Activated naive CD4-positive, alpha-beta T cell treated with anti-CD3 and anti-CD28 coated beads, Interleukin-2, amount 50 U/mL, for 72 hours (primary cell): ENCODE measurements at places on chromosomes 2 and 18. TPM values are rescaled to one million over a fixed set of nuclear protein-coding genes. Genes with fewer than 3 reads are reported as not detected.

Gene MAP3K19
- total RNA-seq: not detected

Gene CTLA4
- 61.7 TPM for total RNA-seq

Gene HRH4
- not detected for total RNA-seq

Gene TIGD1
- 7.3 TPM for total RNA-seq

Gene DNAH7
- total RNA-seq: not detected

Gene ANKRD44
- 130 TPM for total RNA-seq

Gene CDK15
- not detected for total RNA-seq

Gene ACMSD
- not detected for total RNA-seq

Gene CRYGC
- not detected for total RNA-seq

Gene FBXO41
- total RNA-seq: 16.0 TPM

Gene PLGLB1
- 0.50 TPM for total RNA-seq

Gene LRRTM4
- total RNA-seq: not detected

Gene DUSP19
- 3.8 TPM for total RNA-seq

Gene TLX2
- 0.25 TPM for total RNA-seq

Gene AFF3
- total RNA-seq: 5.2 TPM

Gene AQP4
- total RNA-seq: not detected

Gene CPS1
- 3.7 TPM for total RNA-seq

Gene TBR1
- 0.14 TPM for total RNA-seq

Gene LAMA3
- total RNA-seq: 0.16 TPM

Gene CNDP1
- total RNA-seq: not detected

Gene PTGR3
- total RNA-seq: 31.6 TPM

Gene KHK
- total RNA-seq: 10.6 TPM

Gene TGFA
- total RNA-seq: 0.19 TPM

Gene RNF152
- total RNA-seq: 0.59 TPM

Gene SERPINB13
- total RNA-seq: not detected

Gene ALK
- total RNA-seq: 0.05 TPM

Gene ARHGAP15
- total RNA-seq: 91.4 TPM

Gene RGPD4
- 0.16 TPM for total RNA-seq

Gene CTNNA2
- not detected for total RNA-seq

Gene PTH2R
- not detected for total RNA-seq

Gene STON1
- total RNA-seq: 2.4 TPM

Gene SIGLEC15
- total RNA-seq: not detected

Gene ANKMY1
- total RNA-seq: 15.4 TPM

Gene GGCX
- total RNA-seq: 21.2 TPM

Gene SLC4A3
- not detected for total RNA-seq

Gene C2orf42
- 36.0 TPM for total RNA-seq

Gene QPCT
- total RNA-seq: 1.5 TPM

Gene SULT1C2
- total RNA-seq: not detected

Gene PRSS56
- total RNA-seq: not detected

Gene MYOM1
- 1.9 TPM for total RNA-seq

Gene BOK
- total RNA-seq: 0.35 TPM

Gene SLC39A6
- 33.4 TPM for total RNA-seq

Gene GPR39
- not detected for total RNA-seq

Gene CRACDL
- total RNA-seq: not detected

Gene LRRTM1
- total RNA-seq: not detected

Gene RNF181
- 163 TPM for total RNA-seq

Gene CIDEA
- not detected for total RNA-seq

Gene KIF5C
- total RNA-seq: 16.4 TPM

Gene SRD5A2
- total RNA-seq: not detected

Gene PLB1
- 0.39 TPM for total RNA-seq

Gene DIPK1C
- total RNA-seq: not detected

Gene GCKR
- not detected for total RNA-seq

Gene MYO7B
- total RNA-seq: 0.64 TPM
